ENCODE measurements at places on chromosomes 7 and 10. TPM values are rescaled to one million over a fixed set of nuclear protein-coding genes. Genes with fewer than 3 reads are reported as not detected.

MYH16 gene
- total RNA-seq: not detected

FAM53B gene
- 19.3 TPM for total RNA-seq

ZNF138 gene
- 7.9 TPM for total RNA-seq

HELLS gene
- 230 TPM for total RNA-seq

Data from activated T-helper 2 cell treated with anti-CD3 and anti-CD28 coated beads, Interferon-gamma antibody, Interleukin-2, Interleukin-4, amounts not matched to agents 10 μg/mL and 5 μg/mL and 100 μg/mL, durations not matched to agents 14 hours and 24 hours and 36 hours (primary cell).